ENCODE measurements at places on chromosomes 12 and 14.

DNA sequence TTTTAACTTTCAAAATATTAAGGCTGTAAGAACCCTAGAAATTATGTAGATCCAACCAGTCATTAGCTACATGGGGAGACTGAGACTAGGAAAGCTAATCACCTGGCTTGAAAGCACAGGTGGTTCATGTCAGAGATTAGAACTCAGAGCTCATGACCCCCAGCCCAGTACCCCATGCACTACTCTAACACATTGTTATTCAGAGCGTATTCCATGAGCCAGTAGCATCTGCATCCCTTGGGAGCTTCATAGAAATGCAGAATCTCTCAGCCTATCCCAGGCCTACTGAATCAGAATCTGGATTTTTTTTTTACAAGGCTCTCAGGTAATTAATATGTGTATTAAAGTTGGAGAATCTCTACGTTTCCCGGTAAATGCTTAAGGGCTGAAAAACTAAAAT lies 161.7 kb downstream of the BTG1 start:
- no peak for DNase-seq

- DNase-seq = no peak
These were observed 26.2 kb upstream of the MAP1LC3B2 start for GRCh38 chr12:116532986-116533342.

DNA sequence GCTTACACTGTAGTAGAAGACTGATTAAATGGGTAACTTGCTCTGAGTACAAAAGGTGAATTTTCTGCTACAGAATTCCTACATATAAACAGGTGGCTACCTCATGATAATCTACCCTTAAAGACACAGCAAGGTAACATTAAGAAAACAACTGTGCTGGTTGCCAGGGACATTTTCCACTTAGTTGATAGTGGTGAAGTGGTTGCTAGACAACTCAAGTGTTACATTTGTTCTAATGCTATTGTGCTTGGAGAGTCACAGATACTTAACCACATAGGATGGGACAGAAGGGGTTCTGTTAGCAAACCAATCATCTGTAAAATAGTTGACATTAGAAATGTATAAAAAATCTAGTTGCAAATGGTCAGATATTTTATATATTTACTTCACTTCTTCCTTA lies 870.3 kb upstream of the SEL1L start:
- DNase-seq = no peak

GRCh38 chr14:54787261-54787660 lies 115.4 kb downstream of the GCH1 start:
- DNase-seq = no peak

- no peak for DNase-seq
These were observed 381.0 kb downstream of the LRIG3 start for GRCh38 chr12:58539295-58539694.

GRCh38 chr14:21078287-21078686 lies 8.2 kb downstream of the ARHGEF40 start:
- DNase-seq = no peak

- no peak for DNase-seq
These were observed 8.6 kb upstream of the CHD4 start for GRCh38 chr12:6615802-6616201.

- no peak for DNase-seq
These were observed 142.5 kb upstream of the OVCH1 start for GRCh38 chr12:29639893-29640495.

GRCh38 chr12:5921027-5921909 lies 23.8 kb downstream of the ANO2 start:
- DNase-seq = no peak

DNA sequence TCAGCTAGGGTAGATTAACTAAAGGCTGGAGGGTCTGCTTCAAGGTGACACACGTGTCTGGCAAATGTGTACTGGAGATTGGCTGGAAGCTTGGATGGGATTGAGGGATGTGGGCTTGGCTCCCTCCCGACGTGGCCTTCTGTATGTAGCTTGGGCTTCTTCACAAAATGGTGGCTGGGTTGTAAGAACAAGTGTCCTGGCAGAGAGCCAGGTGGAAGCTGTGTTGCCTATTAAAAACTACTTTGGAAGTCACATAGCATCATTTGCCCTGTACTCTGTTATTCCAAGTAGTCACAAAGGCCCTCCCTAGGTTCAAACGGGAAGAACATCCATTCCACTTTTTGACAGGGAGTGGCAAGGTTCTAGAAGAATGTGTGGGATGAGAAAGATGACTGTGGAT lies 174.1 kb upstream of the PRICKLE1 start:
- no peak for DNase-seq

GRCh38 chr12:20213723-20214625 lies 154.4 kb upstream of the PDE3A start:
- DNase-seq = no peak

DNA sequence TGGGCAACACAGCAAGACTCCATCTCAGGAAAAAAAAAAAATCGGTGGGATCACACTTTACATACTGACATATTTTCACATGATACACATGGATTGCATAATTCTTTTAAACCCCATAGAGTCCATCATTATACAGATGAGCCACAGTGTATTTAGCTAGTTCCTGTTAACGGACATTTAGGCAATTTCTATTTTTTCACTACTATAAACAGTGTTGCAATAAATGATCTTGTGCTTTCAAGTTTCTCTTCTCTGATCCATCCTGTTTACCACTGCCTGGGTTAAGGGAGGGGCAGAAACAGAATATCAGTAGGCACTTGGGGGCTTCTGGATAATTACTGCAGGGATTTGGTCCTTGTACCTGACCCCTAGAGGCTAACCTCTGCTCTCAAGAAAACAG lies 43.4 kb upstream of the SPTLC2 start:
- DNase-seq = no peak

DNA sequence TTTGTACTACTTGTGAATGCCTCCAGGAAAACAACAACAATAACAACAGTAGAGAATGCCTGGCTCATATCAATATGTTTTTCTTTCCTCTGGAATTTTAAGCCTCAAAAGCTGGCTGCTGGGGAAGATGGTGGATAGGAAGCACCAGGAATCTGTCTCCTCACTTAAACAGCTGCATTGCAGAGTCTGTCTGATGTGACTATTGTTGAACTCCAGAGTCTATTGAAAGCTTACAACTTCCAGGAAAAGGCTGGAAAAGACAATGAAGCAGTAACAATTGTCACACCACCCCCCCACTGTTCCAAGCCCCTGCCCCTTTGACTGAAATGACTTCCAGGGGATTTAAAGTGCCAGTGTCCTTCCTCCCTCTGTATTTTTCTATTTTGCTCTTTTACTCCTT lies 309.7 kb downstream of the BMP4 start:
- DNase-seq = no peak

DNA sequence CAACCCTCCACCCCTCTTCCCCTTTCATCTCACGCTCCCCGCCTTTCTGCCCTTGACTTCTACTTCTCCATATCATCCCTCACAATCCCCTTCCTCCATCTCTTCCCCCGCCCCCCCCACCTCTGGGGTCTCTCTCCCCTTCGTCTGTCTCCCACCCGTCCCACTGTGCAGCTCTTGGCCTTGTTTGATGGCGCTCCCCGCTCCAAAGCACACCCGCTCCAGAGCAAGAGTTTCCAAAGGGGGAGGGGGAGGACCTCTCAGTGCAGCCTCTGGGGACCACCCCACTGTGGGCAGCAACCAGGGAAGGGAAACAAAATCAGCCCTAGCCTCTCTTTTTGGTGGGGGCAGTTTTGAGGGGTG lies 774 bp downstream of the CHGA start:
- no peak for DNase-seq

GRCh38 chr14:22796087-22796707 lies 19.0 kb downstream of the SLC7A7 start:
- no peak for DNase-seq

DNA sequence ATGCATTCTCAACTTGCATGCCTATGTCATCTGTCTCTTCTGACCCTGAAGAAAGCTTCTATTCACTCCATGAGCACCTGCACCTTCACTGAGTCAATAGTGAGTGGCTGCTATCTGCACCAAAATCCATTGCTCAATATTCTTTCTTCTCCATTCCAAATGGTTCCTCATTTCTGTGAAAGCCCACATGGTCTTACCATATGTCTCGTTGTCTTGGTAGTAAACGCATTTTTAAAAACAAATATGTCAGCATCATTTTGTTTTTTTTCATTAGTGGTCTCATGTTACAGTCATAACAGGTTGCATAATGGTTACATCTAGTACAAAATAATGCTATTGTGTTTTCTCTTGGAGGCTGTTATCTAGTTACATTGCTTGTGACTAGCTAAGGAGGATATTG lies 106.9 kb upstream of the CPM start:
- DNase-seq = no peak

DNA sequence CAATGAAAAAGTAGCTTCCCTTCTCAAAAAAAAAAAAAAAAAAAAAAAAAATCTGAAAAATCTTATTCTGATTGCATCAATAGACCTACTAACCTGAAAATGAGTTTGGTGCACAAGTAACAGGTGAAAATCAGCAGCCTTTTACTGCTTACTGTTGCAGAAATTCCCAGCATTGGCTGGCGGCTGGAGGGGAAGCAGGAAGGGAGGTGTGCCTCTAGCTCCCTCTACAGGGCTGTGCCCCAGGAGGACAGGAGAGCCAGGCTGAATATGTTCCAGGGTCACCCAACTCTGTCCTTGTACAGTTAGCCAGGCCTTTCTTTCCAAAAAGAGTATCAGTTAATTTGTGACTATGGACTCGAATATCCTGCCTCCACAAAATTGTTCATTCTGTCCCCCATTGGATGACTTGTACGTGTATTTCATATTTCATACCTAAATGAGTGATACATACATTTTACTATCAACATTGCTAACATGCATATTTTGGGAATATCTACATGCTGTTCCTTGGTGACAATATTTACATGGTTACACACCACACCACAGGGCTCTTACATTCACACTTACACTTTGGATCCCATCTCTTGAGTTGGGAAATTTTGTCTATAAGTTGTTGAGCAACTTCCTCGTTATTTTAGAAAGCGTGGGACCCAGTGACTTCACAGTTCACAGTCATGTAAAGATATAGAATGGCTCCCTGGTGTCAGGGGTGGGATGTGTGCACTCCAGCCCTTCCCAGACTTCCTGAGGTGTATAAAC lies 124.8 kb downstream of the SAMD4A start:
- DNase-seq = peak; percentile 78

- no peak for DNase-seq
These were observed 213.1 kb downstream of the CHST11 start for GRCh38 chr12:104669851-104670337.

- DNase-seq = no peak
These were observed 267.7 kb downstream of the RPAP3 start for GRCh38 chr12:47438175-47438574.

GRCh38 chr12:23560611-23561010 lies 388.9 kb downstream of the SOX5 start:
- no peak for DNase-seq

- no peak for DNase-seq
These were observed 41.7 kb downstream of the ZCRB1 start for GRCh38 chr12:42284157-42284556.

DNA sequence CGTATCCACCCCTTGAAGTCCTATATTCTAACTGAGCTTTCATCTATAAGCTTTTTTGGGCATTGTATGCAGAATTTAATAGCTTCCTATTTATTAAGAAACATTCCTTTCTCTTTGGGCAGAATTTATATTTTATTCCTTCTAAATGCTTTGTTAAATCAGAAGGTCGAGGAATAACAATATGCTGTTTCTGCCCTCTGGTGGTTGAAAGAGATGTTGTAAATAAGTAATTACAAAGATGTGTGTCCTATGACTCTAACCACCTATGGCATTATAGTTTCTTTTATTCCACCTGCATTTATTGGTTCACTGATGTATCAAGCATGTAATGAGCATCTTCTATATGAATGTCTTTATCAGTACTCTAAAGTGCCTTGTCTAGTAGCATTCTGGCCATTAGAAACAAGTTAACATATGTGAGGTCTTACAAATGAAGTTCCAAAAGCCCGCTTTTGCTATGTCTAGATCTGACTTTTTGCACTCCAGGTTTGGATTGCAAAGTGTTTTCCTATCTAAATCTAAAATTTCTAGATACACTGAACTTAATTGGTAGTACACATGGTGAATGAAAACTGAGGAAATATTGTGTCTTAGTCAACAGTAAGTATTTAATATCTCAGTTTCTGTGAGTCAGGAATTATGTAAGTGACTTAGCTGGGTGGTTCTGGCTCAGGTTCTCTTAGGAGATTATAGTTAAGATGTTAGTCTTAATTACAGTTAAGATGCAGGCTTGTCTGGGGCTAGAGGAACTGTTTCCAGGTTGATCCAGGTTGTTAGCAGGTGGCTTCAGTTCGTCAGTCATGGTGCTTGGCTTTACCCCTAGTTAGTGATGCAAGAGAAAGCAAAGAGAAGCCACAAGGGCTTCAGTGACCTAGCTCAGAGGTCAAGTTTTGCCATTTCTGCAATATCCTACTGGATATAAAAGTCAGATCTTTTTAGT lies 57.5 kb downstream of the PLEKHA5 start:
- no peak for DNase-seq

- DNase-seq = no peak
These were observed 4.9 kb downstream of the VAMP1 start for GRCh38 chr12:6465467-6466183.

DNA sequence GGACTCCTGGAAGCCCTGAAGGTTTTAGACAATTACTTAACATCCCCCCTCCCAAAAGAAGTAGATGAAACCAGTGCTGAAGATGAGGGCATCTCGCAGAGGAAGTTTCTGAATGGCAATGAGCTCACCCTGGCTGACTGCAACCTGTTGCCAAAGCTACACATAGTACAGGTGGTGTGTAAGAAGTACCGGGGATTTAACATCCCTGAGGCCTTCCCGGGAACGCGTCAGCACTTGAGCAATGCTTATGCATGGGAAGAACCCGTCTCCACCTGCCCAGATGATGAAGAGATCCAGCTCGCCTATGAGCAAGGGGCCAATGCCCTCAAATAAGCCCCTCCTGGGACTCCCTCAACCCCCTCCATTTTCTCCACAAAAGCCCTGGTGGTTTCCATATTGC lies 10.6 kb upstream of the SPPL3 start:
- peak; percentile 76 for DNase-seq

GRCh38 chr12:46518169-46518568 lies 145.6 kb upstream of the SLC38A2 start:
- DNase-seq = no peak

GRCh38 chr14:104199266-104199895 lies 61.0 kb downstream of the KIF26A start:
- no peak for DNase-seq

DNA sequence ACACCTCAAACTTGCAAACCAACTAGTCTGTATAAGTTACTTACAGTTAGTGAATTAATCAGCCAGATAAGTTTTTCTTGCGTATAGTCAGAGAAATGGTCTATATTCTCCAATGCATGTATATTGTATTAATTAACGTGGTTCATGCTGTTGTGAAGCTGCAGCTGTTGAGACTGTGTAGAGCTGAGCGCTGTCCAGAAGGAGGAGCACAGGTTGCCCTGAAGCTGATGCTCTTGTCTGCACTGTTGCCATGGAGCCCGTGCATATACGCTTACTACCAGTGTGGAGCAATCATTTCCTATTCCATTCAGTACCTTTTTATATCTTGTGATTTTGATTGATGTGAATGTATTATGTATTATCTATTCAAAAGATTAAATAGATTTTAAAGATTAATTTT lies 74.3 kb upstream of the ARID2 start:
- no peak for DNase-seq

DNA sequence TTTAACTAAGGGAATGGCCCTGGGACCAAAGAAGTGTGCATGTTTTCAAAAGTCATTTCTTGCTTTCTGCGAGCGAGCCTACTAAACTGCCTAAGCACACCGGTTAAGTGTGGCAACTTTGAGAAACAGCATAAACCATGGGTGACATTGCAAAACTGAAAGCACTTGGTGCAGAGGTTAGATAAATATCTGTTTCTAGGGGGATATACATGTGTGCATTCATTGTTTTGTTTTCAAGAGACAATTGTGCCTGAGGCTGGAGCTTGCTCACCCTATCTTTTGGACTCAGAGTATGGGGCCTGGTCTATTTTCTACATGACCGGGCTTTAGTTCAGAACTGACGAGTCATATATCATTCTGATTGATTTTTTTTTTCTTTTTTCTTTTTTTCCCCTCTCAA lies 923.4 kb downstream of the NRXN3 start:
- no peak for DNase-seq
